CD4-positive, CD25-positive, alpha-beta regulatory T cell (primary cell): ENCODE measurements at places on chromosomes 3 and 15. TPM values are rescaled to one million over a fixed set of nuclear protein-coding genes. Genes with fewer than 3 reads are reported as not detected.

Gene TRPC1
- 0.24 TPM for polyA plus RNA-seq

Gene SLC28A2
- polyA plus RNA-seq, result not detected

Gene UBAP1L
- 0.42 TPM for polyA plus RNA-seq

Gene SLC15A2
- not detected for polyA plus RNA-seq

Gene ZMYND10
- not detected for polyA plus RNA-seq

Gene TNNC1
- 0.63 TPM for polyA plus RNA-seq

Gene PEX5L
- polyA plus RNA-seq, result 0.03 TPM

Gene VIPR1
- 7.7 TPM for polyA plus RNA-seq

Gene ELL3
- polyA plus RNA-seq, result 1.8 TPM

DNA sequence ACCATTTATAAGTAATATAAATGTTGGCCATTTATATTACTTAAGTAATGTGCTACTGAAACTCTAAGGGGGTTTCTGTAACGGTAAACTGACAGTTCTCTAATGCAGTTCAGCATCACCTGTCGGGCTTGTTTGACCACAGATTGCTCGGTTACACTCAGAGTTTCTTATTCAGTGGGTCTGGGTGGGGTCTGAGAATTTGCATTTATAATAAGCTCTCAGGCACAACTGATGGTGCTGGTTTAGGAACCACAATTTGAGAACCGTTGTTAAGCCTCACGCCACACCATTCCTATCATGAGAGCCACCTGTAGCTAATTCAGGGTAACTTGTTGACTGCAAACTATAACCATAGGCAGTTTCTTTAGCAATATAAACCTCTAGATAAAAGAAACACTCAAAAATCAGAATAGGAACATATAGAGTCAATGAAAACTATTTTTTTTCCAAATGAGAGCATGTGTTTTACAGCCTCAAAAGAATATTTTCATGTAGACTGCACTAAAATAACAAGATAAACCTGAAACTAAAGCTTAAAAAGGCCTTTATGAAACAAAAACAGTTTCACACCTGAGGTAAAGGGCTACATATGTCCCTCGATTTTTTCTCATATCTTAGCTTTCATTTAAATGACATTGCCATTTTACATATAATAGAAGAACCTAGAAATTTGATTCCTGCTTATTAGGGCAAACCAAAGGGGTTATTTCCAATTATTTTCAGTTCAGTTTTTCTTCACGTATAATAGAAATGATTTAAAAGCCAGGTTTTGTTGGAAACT is 604.8 kb downstream of the UNC13C start:
- no peaks in the 10 kb centered on the region for H3K27me3 ChIP-seq
- H3K4me3 ChIP-seq, result no peak overlapping the region
- DNase-seq, result no peak
- no peaks in the 10 kb centered on the region for H3K36me3 ChIP-seq

DNA sequence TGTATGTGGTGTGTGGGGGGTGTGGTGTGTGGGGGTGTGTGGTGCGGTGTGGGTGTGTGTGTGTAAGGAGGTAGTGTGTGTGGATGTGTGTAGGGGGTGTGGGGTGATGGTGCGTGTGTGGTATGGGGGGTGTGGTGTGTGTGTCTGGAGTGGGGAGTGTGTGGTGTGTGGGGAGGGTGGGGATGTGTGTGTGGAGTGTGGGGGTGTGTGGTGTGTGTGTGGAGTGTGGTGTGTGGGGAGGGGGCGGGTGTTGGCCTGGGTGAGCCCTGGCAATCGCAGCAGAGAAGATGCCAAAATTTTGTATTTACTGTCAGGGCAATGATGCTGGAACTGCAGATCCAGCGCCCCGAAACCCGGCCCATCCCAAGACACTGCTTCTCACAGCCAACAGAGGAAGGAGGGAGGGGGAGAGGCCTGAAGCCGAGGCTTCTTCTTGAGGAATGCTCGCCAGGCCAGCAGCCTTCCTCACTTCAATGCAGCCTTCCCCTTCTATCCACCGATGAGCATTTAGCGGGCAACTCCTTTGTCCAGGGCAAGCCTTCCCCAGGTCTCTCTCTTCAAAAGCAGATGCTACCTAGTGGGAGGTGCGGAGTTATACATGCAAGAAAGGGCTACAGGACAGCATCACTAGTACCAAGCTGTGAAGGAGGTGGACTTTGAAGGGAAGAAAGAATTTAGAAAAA is 11.9 kb upstream of the SRP14 start:
- no peaks in the 10 kb centered on the region for H3K27me3 ChIP-seq
- no peak overlapping the region for H3K27ac ChIP-seq
- no peak for DNase-seq
- H3K36me3 ChIP-seq, result no peaks in the 10 kb centered on the region
- H3K4me1 ChIP-seq, result peaks cover 67% of the 10 kb centered on the region

DNA sequence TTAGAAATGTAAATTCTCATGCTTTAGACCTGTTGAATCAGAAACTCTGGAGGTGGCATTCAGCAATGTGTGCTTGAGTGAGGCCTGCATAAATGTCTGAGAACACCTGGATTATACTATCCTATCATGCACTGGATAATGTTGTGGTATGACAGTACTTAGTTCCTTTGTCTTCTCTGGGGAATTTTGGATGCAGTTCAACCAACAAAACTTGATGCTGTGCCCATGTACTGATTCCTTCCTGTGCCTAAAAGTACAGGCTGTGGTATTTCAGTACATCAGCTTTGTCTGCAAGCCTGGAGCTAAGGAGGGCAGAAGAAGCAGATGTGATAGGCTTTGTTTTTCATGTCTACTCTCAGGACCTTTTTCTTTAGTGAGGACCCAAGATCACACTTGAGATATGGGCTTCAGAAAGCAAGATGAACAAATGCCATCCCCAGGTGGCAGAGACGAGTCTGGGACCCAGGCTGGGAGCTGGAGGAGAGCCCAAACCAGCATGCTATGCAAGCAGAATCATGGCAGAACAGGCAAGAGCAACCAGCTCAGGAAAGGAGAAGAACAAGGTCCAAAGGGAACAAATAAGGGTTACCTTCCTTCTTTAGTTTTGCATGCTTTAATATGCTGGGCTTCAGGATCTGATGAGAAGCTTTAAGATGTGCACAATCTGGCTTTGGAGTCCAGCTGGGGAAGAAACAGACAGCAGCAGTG is 124.7 kb downstream of the MYRIP start:
- H3K4me3 ChIP-seq, result no peak overlapping the region
- DNase-seq, result no peak
- H3K4me1 ChIP-seq, result no peaks in the 10 kb centered on the region

GRCh38 chr3:189949580-189949979 is 171.1 kb downstream of the P3H2 start:
- peaks cover 14% of the 10 kb centered on the region for H3K27me3 ChIP-seq
- H3K27ac ChIP-seq, result no peak overlapping the region
- H3K4me3 ChIP-seq, result no peak overlapping the region
- no peak for DNase-seq

- no peak for DNase-seq
- H3K27ac ChIP-seq, result no peak overlapping the region
- no peak overlapping the region for H3K4me3 ChIP-seq
- H3K36me3 ChIP-seq, result no peaks in the 10 kb centered on the region
- peaks cover 1% of the 10 kb centered on the region for H3K4me1 ChIP-seq
Measured at GRCh38 chr15:90691982-90692773, 25.0 kb upstream of the BLM start.

DNA sequence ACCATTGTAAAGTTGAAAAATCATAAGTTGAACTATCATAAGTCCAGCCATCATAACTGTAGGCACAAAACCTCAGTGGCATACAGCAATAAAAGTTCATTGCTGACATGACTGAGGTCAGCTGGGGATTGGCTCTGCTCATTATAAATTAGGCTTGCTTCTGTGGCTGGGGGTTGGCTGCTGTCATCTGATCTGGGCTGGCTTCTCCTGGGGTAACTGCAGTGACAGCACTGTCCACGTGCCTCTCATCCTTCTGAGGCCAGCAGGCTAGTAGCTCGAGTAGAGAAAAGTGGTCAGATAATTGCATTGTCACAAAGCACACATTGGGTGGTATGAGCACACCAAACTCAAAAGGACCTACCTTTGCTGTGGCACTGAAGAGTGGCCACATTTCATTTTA is 31.3 kb downstream of the CMTM7 start:
- H3K27me3 ChIP-seq, result no peaks in the 10 kb centered on the region
- no peak overlapping the region for H3K4me3 ChIP-seq
- DNase-seq, result no peak
- peaks cover 97% of the 10 kb centered on the region for H3K4me1 ChIP-seq
- H3K27ac ChIP-seq, result peak overlapping the region; percentile 84

DNA sequence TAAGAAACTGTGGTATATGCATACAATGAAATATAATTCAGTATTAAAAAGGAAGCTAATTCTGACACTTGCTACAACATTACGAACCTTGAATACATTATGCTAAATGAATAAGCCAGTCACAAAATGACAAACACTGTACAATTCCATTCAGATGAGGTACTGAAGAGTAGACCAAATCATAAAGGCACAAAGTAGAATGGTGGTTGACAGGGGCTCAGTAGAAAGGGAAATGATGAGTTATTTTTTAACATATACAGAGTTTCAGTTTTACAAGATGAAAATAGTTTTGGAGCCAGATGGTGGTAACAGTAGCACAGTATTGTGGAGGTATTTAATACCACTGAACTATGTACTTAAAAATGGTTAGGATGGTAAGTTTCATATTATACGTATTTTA is 254.6 kb upstream of the RBMS3 start:
- H3K27ac ChIP-seq, result no peak overlapping the region
- H3K27me3 ChIP-seq, result no peaks in the 10 kb centered on the region
- DNase-seq, result no peak
- no peaks in the 10 kb centered on the region for H3K36me3 ChIP-seq
- no peak overlapping the region for H3K4me3 ChIP-seq

DNA sequence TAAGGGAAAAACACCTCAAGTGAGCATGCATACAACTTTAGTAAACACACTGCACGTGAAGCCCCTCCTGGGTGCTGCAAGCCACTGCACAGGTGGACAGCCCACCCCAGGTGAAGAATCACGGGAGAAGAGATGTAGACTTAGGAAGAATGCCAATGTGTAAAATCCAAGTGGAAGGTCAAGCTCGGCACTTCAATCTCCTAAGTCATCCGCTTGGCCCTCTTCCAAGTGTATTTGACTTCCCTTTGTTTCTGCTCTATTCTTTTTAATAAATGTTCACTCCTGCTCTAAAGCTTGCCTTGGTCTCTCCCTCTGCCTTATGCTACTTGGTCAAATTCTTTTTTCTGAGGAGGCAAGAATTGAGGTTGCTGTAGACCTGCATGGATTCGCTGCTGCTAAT is 316.6 kb downstream of the EDEM1 start:
- DNase-seq, result no peak
- no peak overlapping the region for H3K4me3 ChIP-seq
- H3K27ac ChIP-seq, result no peak overlapping the region
- H3K27me3 ChIP-seq, result no peaks in the 10 kb centered on the region
- no peaks in the 10 kb centered on the region for H3K36me3 ChIP-seq
- H3K4me1 ChIP-seq, result no peaks in the 10 kb centered on the region

DNA sequence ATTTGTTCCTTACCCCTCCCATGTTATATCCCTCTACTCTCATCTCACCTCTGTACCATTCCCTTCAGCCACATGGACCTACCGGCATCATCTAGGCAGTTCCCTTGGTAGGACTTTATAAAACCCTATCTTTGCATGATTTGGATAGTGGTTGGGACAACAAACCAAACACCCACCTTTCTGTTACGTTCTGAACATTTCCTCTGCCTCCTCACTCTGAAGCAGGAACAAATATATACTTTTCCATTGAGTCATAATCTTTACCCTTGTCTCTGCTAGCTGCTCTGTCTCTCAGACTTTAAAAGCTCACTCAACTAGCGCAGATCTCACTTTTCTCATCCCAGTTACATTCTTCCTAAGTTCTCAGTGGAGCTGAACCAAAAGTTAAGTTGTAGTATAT is 17.8 kb downstream of the UBXN7 start:
- no peaks in the 10 kb centered on the region for H3K4me1 ChIP-seq
- H3K27me3 ChIP-seq, result no peaks in the 10 kb centered on the region
- no peak overlapping the region for H3K4me3 ChIP-seq
- no peak overlapping the region for H3K27ac ChIP-seq
- DNase-seq, result no peak
- peaks cover 2% of the 10 kb centered on the region for H3K36me3 ChIP-seq

GRCh38 chr3:186789554-186790260 is 6.3 kb downstream of the EIF4A2 start:
- peaks cover 88% of the 10 kb centered on the region for H3K36me3 ChIP-seq
- no peak overlapping the region for H3K27ac ChIP-seq
- H3K27me3 ChIP-seq, result no peaks in the 10 kb centered on the region
- DNase-seq, result no peak

GRCh38 chr3:25386686-25387255 is 41.3 kb upstream of the RARB start:
- H3K4me3 ChIP-seq, result no peak overlapping the region
- H3K27me3 ChIP-seq, result no peaks in the 10 kb centered on the region
- no peaks in the 10 kb centered on the region for H3K4me1 ChIP-seq
- no peak overlapping the region for H3K27ac ChIP-seq

GRCh38 chr15:62059108-62059815 is 985 bp downstream of the VPS13C start:
- peak; percentile 29 for DNase-seq
- no peaks in the 10 kb centered on the region for H3K36me3 ChIP-seq
- no peaks in the 10 kb centered on the region for H3K27me3 ChIP-seq
- H3K4me3 ChIP-seq, result peak overlapping the region; percentile 96

GRCh38 chr3:123300056-123300455 is 98.3 kb downstream of the SEC22A start:
- H3K27me3 ChIP-seq, result no peaks in the 10 kb centered on the region
- H3K27ac ChIP-seq, result no peak overlapping the region
- H3K36me3 ChIP-seq, result no peaks in the 10 kb centered on the region
- DNase-seq, result no peak
- no peaks in the 10 kb centered on the region for H3K4me1 ChIP-seq

DNA sequence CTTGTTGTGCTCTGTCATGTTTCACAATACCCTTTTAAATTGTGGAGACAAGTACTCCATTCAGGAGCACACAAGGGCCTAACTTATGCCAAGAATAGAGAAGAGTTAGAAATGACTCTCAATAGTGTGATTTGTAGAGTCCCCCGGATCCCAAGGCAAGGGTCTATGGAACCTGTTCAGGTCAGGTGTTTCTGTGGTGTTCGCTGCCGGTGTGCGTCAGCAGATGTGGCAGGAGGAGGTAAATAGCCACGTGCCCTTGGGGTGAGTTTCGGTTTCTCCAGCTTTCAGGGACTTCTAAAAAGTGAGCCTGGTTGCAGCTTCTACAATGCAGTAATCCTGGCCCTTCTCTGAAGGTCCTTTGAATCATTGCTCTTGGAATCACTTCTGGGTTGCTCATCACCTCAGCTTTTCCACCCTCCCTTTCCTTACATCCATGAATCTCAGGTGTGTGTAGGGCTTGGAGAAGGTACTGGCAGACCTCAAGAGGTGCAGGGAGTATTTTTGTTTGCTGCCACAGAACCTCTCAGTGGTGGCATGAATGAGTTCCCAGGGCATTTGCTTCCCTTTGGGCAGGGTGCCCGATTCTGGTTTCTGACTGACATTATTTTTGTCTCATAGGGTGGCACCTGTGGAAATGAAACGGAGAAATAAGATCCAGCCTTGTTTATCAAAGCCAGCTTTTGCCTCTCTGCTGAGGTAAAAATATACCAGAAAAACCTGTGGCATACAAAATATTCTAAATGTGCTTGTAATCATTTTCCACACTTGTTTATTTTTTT is 7.3 kb downstream of the ST3GAL6 start:
- no peak for DNase-seq
- H3K27me3 ChIP-seq, result peaks cover 4% of the 10 kb centered on the region
- H3K4me3 ChIP-seq, result no peak overlapping the region
- no peaks in the 10 kb centered on the region for H3K4me1 ChIP-seq

GRCh38 chr15:90988296-90988695 is 6.0 kb downstream of the PRC1 start:
- peaks cover 28% of the 10 kb centered on the region for H3K4me1 ChIP-seq
- H3K27me3 ChIP-seq, result no peaks in the 10 kb centered on the region
- peak overlapping the region; percentile 54 for H3K4me3 ChIP-seq
- no peak for DNase-seq
- H3K27ac ChIP-seq, result no peak overlapping the region
- no peaks in the 10 kb centered on the region for H3K36me3 ChIP-seq

GRCh38 chr3:65779390-65779789 is 259.3 kb downstream of the MAGI1 start:
- no peak overlapping the region for H3K27ac ChIP-seq
- no peak overlapping the region for H3K4me3 ChIP-seq
- no peaks in the 10 kb centered on the region for H3K4me1 ChIP-seq
